Islet precursor cell (in vitro differentiated cells): ENCODE measurements at places on chromosomes 1 and 21.

GRCh38 chr1:219296430-219297355, 123.0 kb downstream of the LYPLAL1 start:
- no peak for DNase-seq

DNA sequence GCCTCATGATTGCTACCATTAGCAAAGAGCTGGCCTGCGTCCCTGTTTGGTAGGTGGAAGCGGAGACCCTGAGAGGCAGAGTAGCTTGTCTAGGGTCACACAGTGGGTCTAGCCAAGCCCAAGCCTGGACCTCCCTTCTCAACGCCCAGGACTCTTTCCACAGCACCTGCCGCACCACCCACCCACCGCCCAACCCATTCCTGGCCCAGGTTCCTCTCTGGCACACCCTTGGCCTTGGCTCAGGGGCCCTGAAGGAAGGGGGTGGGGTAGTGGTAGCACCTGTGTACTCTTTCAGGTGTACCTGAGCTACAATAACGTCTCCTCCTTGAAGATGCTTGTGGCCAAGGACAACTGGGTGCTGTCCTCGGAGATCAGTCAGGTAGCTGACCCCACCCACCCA, 19.3 kb downstream of the FAM151A start:
- no peak for DNase-seq

GRCh38 chr1:83750201-83750600, 248.7 kb downstream of the TTLL7 start:
- DNase-seq, result no peak

- no peak for DNase-seq
These were observed 170.9 kb upstream of the SYT6 start for GRCh38 chr1:114324662-114324965.

- DNase-seq, result no peak
These were observed 9.9 kb upstream of the C1orf141 start for GRCh38 chr1:67144696-67145095.

- DNase-seq, result no peak
These were observed 618.9 kb downstream of the NPHP4 start for GRCh38 chr1:5373281-5373680.

GRCh38 chr1:41496080-41497055, 11.9 kb upstream of the EDN2 start:
- peak; percentile 97 for DNase-seq

DNA sequence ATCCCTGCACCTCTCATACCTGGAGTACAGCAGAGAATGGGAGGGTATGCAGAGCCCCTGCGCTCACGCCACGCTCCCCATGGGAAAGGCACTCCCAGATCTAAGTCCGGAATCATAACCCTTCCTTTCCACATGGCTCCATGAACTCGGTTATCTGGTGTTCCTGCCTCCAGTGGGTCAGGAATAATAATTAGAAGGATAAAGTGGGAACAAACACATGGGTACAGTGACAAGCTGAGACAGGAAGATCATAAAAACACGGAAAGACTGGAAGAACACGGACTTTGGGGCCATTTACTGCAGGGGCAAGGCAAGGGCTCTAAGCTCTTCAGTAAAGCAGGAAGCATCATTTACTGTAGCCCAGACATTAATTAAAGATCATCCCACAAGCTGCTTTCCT, 48.6 kb downstream of the FOXO6 start:
- no peak for DNase-seq

GRCh38 chr1:153192697-153193096, 10.5 kb upstream of the LELP1 start:
- peak; percentile 57 for DNase-seq

DNA sequence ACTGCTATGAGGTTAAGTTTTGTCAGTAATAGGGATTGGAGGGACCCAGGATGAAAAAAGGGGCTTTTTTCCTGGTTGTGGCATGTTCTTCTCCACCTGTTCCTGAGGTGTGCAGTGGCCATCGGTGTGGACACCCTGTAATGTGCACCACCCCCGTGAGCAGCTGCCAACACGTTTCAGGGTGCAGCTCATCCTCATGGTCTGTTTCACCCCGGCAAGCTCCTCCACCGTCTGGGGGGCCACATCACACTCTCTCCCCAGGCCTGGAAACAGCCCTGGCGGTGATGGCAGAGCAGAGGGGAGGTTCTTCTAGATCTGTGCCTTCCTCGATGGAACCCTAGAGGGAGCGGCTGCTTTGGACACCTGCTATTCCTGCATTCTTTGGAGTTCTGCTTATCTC, 435.4 kb downstream of the MATN1 start:
- DNase-seq, result peak; percentile 20

- DNase-seq, result peak; percentile 85
These were observed 11.5 kb downstream of the BCAR3 start for GRCh38 chr1:93670141-93670540.

DNA sequence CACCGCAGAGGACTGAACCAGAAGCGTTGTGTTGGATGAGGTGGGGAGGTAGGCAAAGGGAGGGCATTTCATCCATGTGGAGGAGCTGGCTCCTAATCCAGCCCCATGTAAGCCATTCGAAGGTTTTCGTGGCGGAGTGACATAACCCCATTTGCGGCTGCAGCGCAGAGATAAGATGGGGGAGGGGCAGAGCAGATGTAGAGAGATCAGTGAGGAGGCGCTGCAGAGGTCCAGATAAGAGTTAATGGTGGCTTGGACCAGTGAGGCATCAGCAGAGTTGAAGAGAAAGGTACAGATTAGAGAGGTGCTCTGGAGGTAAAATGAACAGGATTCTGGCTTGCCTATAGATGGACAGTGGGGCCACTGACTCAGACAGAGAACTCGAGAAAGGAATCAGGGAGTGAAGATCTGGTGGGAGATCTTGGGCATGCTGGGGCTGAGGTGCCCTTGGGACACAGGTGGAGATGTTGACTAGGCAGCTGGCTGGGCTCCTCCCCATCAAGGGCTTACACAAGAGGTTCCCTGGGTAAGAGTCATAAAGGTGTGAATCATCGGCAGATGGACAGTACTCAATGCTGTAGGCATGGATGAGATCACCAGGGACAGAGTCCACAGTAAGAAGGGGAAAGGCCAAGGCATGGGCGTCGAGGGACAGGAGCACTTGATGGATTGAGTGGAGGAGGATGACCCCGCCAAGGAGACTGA, 7.8 kb upstream of the PTPRF start:
- DNase-seq, result peak; percentile 88

DNA sequence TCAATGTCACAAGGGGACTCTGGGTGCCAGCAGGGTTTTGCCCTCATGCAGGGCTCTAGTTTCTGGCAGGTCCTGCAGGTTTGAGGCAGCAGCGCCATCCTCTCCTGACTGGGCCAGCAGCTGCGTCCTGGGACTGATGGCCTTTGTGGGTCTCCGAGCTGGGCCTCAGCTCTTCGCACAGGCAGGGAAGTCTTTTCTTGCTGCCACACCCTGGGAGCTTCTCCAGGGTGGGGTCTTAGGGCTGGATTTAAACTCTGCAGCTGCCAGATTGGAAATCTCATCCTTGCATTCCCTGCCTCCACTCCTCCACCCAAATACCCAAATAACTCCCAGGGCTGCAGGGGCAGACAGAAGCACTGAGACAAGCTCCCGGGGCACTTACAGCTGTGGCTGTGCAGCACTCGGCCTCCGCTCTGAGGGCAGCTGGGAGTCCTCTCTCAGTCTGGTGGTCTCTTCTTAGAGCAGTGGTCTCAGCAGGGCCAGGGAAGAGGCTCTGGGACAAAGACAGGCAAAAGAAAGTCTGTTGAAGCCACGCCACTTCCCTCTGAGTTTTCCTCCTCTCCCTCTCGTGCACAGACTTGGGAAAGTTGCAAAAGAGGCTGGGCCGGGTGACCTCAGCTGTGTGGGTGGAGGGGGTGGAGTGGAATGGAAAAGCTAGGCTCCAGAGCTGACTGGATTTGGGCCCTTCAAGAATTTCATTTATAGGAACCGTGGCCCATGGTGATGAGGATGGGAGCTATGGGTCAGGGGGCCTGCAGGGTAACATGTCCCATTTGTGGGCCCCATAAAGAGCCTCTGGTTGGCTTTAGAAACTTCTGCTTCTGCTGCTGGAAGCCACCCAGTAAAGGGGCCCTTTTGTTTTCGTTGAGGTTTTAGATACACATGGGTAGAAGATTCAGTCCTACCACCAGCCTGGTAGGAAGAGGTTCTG, at the start of gene RAB7B:
TSS of gene RAB7B (minus strand) at position 525 of the 931 bp plus-strand sequence. CDS start 9,260 bp downstream, outside the sequence.
- peak; percentile 76 for DNase-seq

GRCh38 chr1:48817505-48818114, 40.9 kb upstream of the BEND5 start:
- DNase-seq, result peak; percentile 88

- DNase-seq, result no peak
These were observed 34.7 kb downstream of the THRAP3 start for GRCh38 chr1:36258960-36259344.

- DNase-seq, result no peak
These were observed 362.3 kb downstream of the HLX start for GRCh38 chr1:221241592-221241991.

DNA sequence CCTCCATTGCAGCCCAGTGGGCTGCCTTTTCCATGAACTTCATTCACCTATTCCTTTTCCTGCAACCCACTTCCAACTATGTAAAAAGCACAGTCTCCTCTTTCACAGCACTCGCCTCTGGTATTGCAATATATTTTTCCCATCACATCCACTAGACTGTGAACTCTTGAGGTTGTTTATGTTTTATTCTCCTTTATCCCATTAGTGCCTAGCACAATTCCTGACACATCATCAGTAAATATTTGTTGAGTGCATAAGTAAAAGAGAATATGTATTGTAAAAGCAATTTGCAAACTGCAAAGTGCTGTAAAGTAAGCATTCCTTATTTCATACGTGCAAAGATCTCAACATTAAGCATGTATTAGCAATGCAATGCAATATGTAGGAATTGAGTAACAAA, 27.9 kb upstream of the NRIP1 start:
- DNase-seq, result no peak

GRCh38 chr1:200888349-200888838, 6.3 kb upstream of the INAVA start:
- DNase-seq, result peak; percentile 81

- DNase-seq, result no peak
These were observed 29.5 kb downstream of the SYT2 start for GRCh38 chr1:202680586-202681352.

- peak; percentile 96 for DNase-seq
These were observed 41.7 kb upstream of the ZNF326 start for GRCh38 chr1:89953131-89953626.

GRCh38 chr1:239835946-239836440, 255.7 kb upstream of the FMN2 start:
- no peak for DNase-seq

- no peak for DNase-seq
These were observed 164.6 kb downstream of the RASAL2 start for GRCh38 chr1:178258536-178258935.

DNA sequence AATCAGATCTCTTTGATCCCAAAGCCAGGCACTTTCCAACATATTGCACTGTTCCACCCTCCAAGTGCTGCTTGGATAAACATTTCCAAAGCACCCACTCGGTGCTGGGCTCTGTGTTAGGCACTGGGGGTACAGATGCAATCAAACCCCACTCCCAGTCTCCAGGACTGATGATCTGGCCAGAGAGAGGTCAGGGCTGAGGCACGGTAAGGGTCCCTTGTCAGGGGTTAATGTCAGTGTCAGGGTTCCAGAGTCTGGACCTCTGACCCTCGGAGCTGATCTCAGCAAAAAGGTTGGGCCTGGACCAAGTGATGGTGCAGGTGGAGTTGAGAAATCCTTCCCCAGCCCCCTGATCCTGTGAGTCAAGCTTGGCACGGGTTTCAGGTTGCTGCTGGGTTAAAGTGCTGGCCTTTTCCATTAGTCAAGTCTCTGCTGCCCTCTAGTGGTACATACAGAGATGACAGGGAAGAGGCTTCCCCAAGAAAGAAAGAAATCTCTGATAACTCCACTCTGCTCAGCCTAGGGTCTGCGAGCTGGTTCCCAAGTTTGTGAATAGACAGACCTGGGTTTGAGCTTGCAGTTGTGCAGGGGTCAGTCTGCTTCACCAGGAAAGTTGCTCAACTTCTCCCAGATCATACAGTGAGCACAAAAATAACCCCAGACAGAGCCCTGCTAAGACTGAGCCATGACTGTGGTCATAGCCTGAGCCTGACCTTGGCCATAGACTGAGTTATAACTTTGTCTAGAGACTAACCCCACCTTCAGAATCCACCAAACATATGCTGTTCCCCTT, 74.6 kb downstream of the DMRTA2 start:
- DNase-seq, result peak; percentile 80

GRCh38 chr1:163412221-163412620, 90.5 kb downstream of the NUF2 start:
- DNase-seq, result no peak

DNA sequence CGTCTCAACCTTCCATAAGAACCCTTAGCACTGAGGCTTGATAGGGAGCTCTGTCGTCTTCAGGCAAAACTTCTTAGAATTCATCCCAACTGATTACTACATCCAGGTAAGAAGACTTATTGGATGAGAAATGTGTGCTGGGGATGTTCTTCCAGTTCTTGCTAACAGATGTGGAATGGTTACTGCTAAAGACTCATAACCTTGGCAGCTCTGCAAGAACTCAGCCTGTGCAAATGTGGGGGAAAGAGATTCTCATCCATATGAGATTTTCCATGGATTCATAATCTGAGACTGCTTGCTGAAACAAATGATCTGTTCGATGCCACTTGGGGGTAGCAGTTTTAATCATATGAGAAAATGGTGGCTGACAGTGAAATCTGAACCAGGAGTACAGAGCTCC, 48.2 kb downstream of the NTPCR start:
- DNase-seq, result no peak

DNA sequence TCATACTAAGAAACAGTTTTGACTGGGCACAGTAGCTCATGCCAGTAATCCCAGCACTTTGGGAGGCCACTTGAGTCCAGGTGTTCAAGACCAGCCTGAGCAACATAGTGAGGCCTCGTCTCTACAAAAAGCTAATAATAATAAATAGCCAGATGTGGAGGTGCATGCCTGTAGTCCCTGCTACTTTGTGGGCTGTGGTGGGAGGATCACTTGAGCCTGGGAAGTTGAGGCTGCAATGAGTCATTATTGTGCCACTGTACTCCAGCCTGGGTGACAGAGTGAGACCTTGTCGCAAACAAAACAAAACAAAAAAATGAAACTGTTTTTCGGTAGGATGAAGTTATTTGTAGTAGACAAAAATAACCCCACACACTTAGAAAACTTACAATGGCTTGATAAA, 19.0 kb upstream of the OLFM3 start:
- no peak for DNase-seq

DNA sequence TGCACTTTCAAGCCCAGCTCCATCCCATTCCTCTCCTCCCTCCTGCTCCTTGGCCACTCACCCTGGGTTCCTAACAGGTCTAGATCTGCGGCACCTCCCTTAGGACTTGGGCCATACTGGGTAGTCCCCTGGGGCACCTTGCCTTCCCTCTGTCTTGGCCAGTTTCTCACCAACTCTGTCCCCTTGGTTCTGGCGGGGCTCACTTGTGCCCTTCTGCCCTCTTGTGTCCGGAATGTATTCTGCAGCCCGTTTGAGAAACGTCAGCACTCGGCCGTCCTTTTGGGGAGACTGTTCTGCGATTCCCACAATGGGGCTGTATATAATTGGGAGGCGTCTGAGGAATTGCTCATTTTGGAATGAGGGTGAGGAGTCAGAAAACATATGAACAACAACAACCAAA, 162.4 kb downstream of the ZSCAN20 start:
- DNase-seq, result peak; percentile 56

- peak; percentile 89 for DNase-seq
These were observed 40.1 kb downstream of the CHAF1B start for GRCh38 chr21:36425286-36425685.

- DNase-seq, result no peak
These were observed 24.6 kb downstream of the RPS6KA1 start for GRCh38 chr1:26553942-26554682.

- DNase-seq, result no peak
These were observed 2.5 kb downstream of the FMN2 start for GRCh38 chr1:240094041-240094722.
